ENCODE measurements at places on chromosomes 16 and 17.
A peak's percentile ranks its signal among the peaks of the same experiment; 100 is the strongest.

GRCh38 chr17:73400915-73401545 lies 89.2 kb upstream of the CDC42EP4 start:
- DNase-seq: no peak

DNA sequence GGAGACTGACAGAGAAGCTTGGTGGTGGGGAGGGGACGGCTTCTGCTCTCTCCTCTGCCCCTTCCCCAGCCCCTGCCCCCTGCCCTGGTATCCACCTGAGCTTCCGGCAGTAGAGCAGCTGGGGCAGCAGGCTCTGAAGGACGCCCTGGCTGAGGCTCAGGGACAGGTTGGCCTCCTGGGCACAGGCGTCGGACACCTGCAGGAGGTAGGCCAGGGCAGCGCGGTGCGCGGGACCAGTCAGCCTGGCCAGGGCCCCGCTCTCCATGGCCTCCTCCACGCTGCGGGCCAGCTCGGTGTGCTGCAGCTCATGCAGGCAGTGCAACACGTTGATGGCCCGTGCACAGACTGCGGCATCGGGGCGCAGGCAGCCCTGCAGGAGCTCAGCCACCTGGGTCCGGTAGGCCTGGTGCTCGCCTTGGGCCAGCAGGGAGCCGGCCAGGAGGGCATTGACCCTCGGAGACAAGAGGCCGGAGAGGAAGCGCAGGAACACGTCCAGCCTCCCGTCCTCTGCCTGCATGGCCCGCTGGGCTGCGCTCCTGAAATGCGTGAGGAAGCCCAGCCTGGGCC lies 14.2 kb downstream of the NLRC3 start:
- DNase-seq: no peak

DNA sequence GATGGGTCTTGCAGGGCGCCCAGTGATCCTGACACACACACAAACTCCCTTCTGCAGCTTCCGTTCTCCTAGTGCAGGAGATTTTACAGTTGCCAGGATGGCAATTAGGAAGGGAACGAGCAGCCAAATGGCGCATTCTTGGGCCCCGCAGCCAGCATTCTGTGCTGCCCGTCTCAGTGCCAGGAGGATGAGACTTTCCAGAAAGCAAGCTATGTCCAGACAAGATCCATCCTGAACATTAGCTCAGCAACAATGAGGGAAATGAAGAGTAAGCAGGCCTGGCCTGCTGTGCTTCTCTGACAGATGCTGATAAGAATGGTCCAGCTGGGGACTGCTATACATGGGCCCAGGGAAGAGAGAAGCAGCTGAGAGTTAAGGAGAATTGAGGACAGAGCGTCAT lies 16.5 kb downstream of the SPPL2C start:
- DNase-seq: no peak

GRCh38 chr17:75835654-75835987 lies 8.6 kb downstream of the UNC13D start:
- no peak for DNase-seq

DNA sequence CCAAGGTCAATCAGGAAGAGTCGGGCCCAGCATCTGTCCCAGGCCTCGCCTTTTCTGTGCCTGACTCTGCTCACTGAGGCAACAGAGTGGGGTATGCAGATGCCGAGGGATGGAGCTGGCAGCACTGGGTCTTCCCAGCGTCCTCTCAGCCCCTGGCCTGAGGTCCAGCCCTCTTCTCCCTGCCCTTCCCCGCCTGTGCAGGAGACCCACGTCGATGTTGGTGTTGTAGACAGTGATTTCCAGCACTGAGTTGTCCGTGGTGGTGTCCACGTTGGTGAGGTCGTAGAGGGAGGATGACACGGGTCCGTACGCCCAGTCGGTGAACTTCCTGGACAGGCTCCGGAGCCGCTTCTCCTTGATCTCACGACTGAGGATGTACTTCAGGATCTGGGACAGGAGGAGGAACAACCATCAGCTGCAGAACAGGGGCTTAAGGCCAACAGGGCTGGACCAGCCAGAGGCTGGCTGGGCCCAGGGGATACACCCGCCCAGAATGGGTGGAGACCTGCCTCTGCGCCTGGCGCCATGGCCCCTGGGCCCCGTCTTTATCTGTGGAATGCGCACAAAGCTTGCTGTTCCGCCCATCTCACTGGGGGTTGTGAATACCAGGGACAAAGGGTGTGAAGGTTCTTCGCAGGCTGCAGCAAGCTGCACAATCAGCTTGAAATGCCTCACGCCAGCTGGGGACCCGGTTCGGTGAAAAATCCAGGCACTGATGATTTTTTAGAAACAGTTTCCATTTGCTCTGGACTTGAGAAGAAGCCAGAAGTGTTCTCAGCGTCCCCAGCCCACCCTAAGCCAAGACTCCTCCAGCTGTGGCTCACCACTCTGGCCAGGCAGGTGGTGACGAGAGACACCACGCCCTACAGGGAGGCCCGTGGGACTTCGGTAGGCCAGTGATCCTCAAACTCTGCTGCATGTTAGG lies 27.5 kb downstream of the TRPV3 start:
- no peak for DNase-seq

DNA sequence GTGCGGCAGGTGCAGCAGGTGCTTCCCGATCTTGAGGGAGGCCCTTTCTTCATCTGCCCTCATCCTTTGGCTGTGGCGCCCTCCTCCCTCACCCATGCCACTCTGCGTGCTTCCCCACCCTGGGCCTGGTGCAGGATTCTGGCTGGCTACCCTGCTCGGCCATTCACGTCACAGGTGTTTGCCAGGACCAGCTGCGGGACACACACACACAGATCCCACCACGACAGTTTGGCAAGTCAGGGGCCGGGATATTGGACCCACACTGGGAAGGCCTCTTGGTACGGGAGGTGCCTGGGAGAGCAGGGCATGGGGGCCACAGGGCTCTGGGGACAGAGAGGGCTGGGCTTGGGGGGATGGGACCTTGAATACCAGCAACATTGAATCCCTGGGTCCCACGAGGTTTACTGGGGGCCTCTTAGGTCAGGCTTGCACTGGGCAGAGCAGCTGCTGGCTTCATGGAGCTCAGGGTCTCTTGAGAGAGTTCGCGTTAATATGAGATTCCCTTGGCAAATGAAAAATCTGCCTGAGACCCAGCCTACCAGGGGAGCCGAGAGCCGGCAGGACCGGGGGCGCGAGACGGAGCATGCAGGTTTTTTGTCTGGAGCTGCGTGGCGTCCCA lies 15.1 kb downstream of the ADCY7 start:
- no peak for DNase-seq

- DNase-seq: no peak
Observed at GRCh38 chr16:80377096-80377956, 163.5 kb upstream of the DYNLRB2 start.

DNA sequence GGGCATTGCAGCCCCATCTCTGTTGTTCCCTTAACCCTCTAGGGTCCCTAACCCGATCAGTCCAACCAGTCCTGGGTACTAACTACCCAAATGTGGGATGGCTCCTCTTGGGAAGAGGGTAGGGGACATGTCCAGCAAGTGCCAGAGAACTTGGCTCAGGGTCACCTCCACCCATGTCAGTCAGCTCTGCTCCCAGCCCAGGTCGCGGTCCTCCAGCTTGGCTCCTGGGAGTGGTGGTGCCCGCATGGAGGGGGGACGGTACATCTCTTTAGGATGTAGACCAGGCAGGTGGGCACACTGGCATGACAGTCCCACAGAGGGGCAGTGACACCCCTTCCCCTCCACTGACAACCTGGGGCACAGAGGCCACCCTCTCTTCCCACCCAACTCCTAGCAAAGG lies 6.0 kb downstream of the TMUB2 start:
- DNase-seq: no peak

GRCh38 chr17:5943232-5943631 lies 126.9 kb upstream of the WSCD1 start:
- no peak for DNase-seq

DNA sequence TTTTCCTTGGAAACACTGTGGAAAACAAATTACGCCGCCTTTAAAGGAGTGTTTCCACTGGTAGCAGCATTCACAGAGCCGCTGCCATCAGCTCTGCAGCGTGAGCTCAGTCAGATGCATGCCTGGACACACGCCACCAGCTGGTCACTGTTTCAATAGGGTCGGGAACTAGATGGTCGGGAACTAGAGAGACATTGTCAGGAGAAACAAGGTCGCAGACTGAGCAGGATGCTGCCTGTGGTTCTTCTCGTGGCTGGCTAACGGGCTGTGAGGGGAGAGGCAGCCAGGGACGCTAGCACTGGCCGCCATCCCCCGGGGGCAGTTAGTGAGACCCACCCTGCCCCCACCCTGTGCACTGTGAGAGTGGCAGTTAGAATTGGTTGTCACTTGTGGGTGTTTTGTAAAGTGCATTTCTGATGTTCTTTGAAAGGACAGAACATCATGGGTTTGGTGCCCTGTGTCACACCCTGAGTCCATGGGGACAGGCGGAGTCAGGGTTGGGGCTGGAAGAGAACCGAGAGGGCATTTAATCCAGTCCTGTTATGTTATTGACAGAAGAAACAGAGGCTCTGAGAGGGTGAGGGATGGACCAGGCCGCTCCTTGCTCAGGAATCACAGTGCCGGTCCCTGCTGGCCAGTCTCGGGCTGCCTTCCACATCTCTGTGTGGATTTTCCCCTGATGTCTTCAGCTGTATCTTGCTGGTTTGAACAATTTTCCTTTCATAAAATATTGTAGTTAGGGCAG lies 86.3 kb downstream of the SPECC1 start:
- peak; percentile 60 for DNase-seq

GRCh38 chr17:68812876-68813584 lies 142.2 kb downstream of the ABCA8 start:
- no peak for DNase-seq

GRCh38 chr16:30485818-30486436 lies 13.4 kb downstream of the ITGAL start:
- no peak for DNase-seq

DNA sequence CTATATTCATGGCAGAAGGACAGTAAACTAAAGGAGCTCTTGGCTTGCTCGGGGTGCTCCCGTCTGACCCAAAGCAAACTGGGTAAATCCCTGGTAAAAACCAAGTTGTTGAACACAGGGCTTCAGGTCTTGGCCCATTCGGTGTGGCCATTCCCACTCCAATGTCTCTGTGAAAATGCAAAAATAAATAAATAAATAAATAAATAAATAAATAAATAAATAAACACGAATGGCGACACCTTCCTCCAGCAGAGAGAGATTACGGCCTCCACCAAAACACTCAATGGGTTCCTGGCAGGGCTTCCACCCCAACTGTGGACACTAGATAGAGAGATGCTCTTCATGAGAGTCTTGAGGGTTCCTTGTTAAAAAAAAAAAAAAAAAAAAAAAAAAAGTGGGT lies 325.3 kb downstream of the SOX9 start:
- no peak for DNase-seq

DNA sequence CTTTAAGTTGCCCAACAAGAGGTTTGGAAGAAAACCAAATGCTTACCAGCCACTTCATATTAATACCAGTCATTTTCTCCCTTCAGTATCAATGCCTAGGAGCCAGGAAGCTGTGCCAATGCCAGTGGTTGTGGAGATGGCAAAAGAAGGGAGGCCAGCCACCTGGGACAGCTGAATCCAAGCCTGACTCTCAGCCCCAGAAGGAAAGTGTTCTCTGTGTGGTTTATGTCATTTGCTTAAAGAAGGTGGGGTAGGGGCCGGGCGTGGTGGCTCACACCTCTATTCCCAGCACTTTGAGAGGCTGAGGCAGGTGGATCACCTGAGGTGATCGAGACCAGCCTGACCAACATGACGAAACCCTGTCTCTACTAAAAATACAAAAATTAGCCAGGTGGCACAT lies 13.4 kb downstream of the C17orf78 start:
- no peak for DNase-seq

- no peak for DNase-seq
Observed at GRCh38 chr17:82553210-82553930, 33.8 kb downstream of the FOXK2 start.

GRCh38 chr16:10683170-10683569 lies 11.6 kb downstream of the TEKT5 start:
- no peak for DNase-seq

GRCh38 chr16:88333848-88334777 lies 48.6 kb upstream of the ZNF469 start:
- no peak for DNase-seq

DNA sequence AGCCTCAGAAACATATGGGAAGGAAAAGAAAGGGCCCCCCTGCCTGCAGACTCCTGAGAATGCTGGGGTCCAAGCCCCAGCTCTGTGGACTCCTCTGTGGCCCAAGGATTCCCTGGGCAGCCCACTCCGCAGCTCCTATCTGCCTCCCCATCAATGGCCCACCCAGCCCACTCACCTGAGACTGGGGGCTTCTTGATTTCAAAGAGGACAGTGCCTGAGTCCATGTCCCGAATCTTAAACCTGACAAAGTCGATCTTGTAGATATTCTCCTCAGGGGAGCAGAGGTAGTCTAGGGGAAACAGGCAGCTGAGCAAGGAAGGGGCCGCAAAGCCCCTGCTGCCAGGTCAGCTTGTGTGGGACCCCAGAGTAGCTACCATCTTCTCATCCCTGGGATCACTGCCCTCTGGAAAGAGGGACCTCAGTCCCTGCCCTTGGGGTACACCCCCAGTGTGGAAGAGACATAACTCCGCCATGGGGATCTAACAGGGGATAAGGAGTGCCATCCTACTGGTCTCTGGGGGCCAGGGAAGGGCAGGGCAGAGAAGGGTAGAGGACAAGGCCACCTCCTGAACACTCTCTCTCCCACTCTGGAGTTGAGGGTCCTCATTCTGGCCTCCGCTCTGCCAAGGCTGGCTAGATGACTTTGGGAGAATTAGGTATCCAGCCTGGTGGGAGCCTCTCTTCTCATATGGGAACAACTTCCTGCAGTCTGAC lies 3.9 kb downstream of the UNC119 start:
- no peak for DNase-seq

GRCh38 chr16:14545346-14545884 lies 84.6 kb downstream of the PARN start:
- peak; percentile 16 for DNase-seq

- DNase-seq: no peak
Observed at GRCh38 chr16:66473654-66474519, 46.8 kb downstream of the BEAN1 start.

DNA sequence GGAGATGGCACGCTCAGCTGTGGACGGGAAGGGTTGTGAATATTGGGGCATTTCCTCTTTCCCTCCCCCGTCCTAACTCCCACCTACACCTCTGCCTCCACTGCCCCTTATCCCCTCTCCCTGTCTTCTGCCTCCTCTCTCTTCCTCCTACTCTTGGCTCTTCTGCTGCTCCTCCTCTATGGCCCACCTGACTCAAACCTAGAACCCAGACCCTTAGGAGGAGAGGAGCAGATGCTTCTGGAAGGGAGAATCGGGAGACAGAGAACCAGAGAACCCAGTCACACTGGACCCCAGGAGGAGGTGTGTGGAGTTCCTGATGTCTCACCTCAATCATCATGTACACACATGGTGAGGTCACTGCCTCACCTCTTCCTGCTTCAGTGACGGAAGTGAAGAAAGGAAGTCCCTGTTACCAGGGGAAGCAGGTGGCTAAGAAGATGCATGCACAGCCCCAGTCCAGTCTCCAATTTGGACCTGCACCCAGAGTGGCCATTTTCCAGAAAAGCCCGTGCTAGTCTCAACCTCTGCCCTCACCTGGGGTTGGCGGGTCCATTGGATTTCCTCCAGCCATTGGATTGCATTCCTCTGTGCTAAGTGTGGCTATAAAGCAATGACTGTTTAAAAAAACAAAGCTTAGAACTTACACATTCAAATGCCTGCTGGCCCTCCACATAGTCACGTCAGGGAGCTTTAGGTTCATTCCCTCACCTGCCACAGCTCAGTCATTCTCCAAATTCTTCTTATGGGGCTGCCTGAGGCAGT lies 4.0 kb downstream of the RNF222 start:
- DNase-seq: no peak
